Cortex of kidney (tissue), 1 donor: ENCODE measurements at places on chromosomes 6 and 20.

- DNase-seq = no peak
Observed at GRCh38 chr6:84033523-84034451, at the start of gene MRAP2. TSS of gene MRAP2 (plus strand) at chr6:84033772. CDS start at chr6:84055319, 21,547 bp downstream.

GRCh38 chr20:40949346-40949745 is 79.3 kb upstream of the TOP1 start:
- no peak for DNase-seq

- DNase-seq = no peak
Observed at GRCh38 chr6:48150701-48151100, 39.7 kb upstream of the PTCHD4 start.

GRCh38 chr6:128600397-128600951 is 80.1 kb upstream of the PTPRK start:
- DNase-seq = no peak

DNA sequence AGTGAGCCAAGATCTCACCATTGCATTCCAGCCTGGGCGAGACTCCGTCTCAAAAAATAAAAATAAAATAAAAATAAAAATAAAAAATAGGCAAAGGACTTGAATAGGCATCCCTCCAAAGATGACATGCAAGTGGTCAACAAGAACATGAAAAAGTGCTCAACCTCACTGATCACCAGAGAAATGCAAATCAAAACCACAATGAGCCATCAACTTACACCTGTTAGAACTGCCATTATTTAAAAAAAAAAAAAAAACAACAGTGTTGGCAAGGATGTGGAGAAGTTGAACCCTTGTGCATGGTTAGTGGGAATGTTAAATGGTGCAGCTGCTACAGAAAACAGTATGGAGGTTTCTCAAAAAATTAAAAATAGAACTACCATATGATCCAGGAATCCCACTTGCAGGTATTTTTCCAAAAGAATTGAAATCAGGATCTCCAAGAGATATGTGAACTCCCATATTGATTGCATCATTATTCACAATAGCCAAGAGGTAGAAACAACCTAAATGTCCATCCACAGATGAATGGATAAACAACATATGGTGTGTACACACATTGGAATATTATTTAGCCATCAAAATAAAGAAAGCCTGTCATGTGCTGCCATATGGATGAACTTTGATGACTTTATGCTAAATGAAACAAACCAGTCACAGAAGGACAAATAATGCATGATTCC is 2.8 kb downstream of the C20orf203 start:
- no peak for DNase-seq

GRCh38 chr6:140644017-140644416 is 1269.6 kb upstream of the CITED2 start:
- no peak for DNase-seq
